ENCODE measurements at places on chromosomes 2 and 18.

- DNase-seq: no peak
Observed at GRCh38 chr2:3642521-3643215, 15.3 kb upstream of the ALLC start.

GRCh38 chr18:50218432-50219197, 23.7 kb upstream of the MYO5B start:
- peak; percentile 58 for DNase-seq

- no peak for DNase-seq
Observed at GRCh38 chr2:122414902-122415301, 659.5 kb downstream of the TSN start.

DNA sequence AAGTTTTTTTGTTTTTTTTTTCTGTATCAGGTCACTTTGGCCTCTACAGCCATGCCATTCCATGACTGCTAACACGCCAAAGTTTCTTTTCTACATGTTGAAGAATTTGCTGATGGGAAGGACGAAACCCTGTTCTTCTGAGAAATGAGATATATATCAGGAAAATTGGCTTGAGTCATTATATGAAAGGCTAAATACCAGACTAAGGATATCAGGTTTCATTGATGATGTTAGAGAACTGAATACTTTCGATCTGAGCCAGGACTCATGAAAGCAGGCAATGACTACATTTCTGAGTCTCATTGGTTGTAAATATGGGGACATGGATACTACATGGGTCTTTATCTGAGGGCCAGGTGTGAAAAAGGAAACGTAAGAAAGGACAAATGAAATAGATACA, 181.4 kb downstream of the OSR1 start:
- no peak for DNase-seq

- DNase-seq: no peak
Observed at GRCh38 chr2:162282765-162283425, 35.6 kb downstream of the IFIH1 start.

GRCh38 chr2:205681401-205682238, 681 bp upstream of the NRP2 start:
- peak; percentile 18 for DNase-seq

- no peak for DNase-seq
Observed at GRCh38 chr2:159953136-159953823, 109.1 kb downstream of the PLA2R1 start.

DNA sequence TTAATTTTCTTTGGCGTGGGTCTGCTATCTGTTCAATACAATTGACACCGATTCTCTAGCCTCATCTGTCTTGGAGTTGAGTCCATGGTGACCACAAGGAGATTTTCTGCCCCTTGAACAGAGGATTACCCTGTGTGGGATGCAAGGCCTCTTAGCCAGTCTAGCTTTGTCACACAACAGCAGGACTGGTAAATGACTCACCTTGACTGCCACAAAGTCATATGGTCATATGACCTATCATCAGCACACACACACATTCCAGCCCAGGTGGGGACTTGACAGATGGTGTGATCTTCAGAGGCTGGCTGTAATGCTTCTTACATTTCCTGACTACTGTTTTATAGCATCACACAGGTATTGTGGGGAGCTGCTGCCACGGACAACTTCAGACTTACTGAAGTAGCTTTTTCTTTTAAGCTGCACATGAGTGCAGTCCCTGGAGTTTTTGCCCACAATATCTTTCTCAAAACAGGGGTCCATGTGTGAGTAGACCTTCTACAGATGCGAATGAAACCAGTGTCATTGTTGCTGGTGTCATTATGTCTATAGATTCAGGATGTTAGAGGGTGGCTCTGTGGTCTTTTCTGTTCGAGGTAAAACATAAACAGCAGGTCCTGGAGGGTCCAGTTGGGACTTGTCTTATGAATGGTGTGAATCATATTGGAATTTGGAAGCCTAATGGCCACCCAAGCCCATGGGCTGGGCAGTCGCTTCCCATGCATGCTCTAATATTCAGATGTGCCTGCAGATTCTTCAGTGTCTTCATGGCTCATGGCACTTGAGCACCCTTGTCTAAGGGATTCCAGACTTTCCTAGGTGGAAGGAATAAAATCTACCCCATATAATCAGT, 18.6 kb upstream of the ACOXL start:
- no peak for DNase-seq

DNA sequence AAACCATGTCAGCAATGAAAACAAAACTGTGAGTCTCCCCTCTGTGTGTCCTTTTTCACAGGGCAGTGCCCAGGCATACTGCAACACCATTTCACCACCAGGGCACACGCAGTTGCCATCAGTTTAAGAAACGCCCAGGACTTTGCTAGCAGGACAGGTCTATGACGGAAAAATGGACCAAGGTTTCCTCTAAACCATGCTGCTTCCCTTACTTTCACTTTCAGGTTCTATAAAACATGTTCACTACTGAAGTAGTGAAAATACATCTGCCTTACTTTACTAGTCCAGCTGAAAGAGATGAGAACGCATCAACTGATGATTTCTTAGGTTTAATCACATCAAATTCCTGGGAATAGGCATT, 110.5 kb downstream of the TCF4 start:
- peak; percentile 88 for DNase-seq

DNA sequence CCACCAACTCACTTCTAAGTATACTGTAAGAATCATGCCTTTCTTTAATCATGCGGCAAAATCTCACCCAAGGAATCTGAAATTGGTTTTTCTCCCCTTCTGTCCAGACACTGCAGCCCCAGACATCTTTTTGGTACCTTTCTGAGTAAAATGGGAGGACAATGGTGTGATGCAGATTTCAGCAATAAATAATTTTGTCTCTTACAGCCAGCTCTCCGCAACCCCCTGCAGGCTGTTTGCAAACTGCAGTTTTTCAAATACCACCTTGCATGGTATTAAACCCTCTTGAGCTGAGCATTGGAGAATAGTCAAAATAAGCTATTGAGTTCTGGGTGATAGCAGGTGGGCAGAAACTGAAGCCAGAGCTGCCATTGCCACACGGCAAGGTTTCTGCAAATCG, 32.2 kb downstream of the GPR39 start:
- DNase-seq: no peak

DNA sequence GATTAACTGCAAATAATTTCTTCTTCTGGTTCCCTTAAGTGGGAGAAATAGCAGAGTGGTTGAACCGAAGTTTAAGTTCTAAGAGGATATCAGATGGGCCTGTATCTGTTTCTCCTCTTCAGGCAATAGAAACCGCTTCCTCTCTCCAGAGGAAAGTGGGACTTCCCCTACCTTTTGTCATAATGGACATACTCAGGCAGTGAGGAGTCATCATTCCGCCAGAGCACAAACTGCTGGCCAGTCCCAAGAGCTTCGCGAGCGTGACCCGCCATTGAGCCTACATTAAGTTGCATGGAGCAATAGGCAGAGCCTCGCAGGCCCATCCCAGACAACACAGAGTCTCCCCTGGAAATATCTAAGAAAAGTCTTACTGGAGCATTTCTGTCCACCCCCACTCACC, 158.9 kb downstream of the LDLRAD4 start:
- DNase-seq: no peak

- DNase-seq: no peak
Observed at GRCh38 chr2:101986804-101987740, 4.7 kb upstream of the IL1R2 start.

DNA sequence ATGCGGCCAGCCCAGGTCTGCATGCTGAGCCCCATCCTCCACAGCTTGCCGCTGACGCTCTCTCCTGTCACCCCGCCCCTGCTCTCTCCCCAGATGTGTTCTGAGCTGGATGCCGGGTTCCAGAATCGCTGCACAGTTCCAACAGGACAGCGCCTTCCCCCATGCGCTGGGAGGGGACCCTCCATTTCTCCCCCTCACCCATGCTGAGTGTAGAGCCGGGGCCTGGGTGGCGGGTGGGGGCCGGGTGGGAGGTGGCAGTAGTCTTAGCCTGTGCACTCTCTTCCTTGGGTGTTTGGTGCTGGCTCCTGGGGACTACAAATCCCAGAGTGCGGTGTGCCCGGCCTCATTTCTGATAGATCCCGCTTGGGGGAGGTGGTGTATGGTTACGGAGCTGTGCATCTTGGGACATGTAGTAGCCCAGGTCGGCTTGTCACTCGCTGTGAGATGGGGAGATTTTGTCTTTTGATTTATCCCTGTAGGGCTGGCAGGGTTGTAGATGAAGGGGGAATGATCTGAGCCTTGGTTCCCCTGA, 6.8 kb downstream of the DNAJB2 start:
- no peak for DNase-seq

- peak; percentile 56 for DNase-seq
Observed at GRCh38 chr18:62499263-62499650, 23.6 kb upstream of the ZCCHC2 start.

- no peak for DNase-seq
Observed at GRCh38 chr2:210681491-210681890, 125.1 kb downstream of the CPS1 start.

- no peak for DNase-seq
Observed at GRCh38 chr2:202193881-202194353, 44.5 kb downstream of the SUMO1 start.

- no peak for DNase-seq
Observed at GRCh38 chr18:48860269-48861180, 90.2 kb downstream of the SMAD7 start.

DNA sequence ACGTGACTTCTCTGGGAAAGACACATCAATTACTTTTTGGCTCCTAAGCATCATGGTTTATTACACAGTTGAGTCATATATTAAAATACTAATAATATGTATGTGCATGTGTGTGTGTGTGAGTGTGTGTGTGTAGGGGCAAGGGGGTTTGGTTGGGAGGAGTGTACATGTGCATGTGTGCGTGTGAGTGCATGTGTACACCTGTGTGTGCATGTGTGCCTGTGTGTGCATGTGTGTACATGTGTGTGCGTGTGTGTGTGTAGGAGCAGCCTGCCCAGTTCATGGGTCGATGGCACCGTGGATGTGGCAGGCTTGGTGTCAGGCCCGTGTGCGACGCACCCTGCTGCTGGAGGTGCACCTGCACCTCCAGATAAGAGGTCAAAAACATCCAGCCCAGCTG, 99.0 kb upstream of the SNTG2 start:
- DNase-seq: no peak

- DNase-seq: no peak
Observed at GRCh38 chr2:222878877-222879603, 18.2 kb downstream of the ACSL3 start.

GRCh38 chr18:25186871-25187270, 165.1 kb downstream of the ZNF521 start:
- no peak for DNase-seq

DNA sequence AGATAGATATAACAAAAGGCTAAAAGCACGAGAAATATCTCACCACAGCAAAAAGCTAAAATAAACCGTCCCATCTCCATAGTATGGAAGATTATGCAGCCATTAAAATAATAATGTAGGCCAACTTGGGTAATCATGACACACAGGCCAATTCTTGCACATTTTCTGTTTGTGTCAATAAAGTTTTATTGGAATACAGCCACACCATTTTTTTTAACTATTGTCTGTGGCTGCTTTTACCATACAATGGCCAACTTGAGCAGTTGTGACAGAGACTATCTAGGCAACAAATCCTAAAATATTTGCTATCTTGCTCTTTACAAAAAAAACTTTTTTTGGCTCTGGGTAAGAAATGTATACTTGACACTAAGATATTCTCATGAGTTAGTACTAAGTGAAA, 212.5 kb downstream of the LRRTM4 start:
- DNase-seq: no peak

GRCh38 chr2:107717661-107718060, 109.0 kb upstream of the RGPD4 start:
- no peak for DNase-seq

GRCh38 chr18:2979871-2980790, 32.8 kb downstream of the LPIN2 start:
- no peak for DNase-seq

- DNase-seq: no peak
Observed at GRCh38 chr2:7436096-7436906, 519.1 kb downstream of the RNF144A start.

GRCh38 chr2:134736167-134736880, 17.5 kb upstream of the TMEM163 start:
- DNase-seq: peak; percentile 62

GRCh38 chr18:33115917-33116316, 324.6 kb downstream of the CCDC178 start:
- DNase-seq: no peak

DNA sequence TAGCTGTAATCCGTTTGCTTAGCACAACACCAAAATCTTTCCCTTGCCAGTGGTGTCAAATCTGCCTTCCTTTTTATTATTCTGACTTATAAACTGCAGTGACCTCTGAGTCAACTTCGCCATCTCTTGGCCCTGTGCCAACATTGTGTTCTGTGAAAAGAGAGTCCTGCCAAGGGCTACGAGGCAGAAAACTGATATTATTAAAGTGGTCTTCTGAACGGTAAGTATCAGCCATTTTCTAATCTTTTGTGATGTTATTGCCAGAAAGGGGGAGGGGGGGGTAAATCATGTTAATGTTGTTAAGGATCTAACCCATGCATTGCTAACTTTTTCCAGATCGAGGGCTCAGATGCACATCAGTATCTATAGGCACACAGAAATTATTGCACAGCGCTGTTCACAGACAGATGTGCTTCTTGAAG, 121.5 kb upstream of the LTBP1 start:
- DNase-seq: peak; percentile 14

- DNase-seq: no peak
Observed at GRCh38 chr18:34864836-34865497, 154.9 kb downstream of the DTNA start.
